ENCODE measurements at places on chromosomes 16 and 17.
A peak's percentile ranks its signal among the peaks of the same experiment; 100 is the strongest.

- no peak for DNase-seq
Observed at GRCh38 chr17:27457731-27458523, 1.7 kb downstream of the KSR1 start.

DNA sequence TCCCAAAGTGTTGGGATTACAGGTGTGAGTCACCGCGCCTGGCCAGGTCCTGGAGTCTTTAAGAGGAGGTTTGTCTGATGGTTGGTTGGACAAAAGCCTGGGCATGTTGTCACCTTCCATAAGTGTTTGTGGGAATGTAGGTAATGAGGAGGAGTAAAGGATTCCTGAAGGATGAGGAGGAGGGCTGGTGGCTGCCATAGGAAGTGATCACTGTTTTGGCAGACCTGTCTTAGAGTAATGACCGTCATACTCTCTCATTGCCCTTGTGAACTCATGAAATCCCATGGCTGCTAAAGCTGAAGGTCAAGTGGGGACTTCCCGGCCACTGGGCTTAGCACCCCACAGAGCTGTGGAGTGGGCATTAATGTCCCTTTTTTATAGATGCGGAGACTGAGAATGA lies 40.5 kb downstream of the TENT4B start:
- no peak for DNase-seq

GRCh38 chr16:2471653-2472487 lies 773 bp downstream of the NTN3 start:
- DNase-seq: no peak

GRCh38 chr17:64459284-64459747 lies 10.4 kb downstream of the MILR1 start:
- peak; percentile 78 for DNase-seq

- no peak for DNase-seq
Observed at GRCh38 chr17:49210158-49211029, at the start of the genes ABI3 and GNGT2. Gene ABI3, plus strand, starts transcription at chr17:49210707. Its CDS starts 18 bp downstream, at chr17:49210725. Gene GNGT2, minus strand, starts transcription at chr17:49210574. Its CDS starts 3,152 bp downstream, at chr17:49207422.

DNA sequence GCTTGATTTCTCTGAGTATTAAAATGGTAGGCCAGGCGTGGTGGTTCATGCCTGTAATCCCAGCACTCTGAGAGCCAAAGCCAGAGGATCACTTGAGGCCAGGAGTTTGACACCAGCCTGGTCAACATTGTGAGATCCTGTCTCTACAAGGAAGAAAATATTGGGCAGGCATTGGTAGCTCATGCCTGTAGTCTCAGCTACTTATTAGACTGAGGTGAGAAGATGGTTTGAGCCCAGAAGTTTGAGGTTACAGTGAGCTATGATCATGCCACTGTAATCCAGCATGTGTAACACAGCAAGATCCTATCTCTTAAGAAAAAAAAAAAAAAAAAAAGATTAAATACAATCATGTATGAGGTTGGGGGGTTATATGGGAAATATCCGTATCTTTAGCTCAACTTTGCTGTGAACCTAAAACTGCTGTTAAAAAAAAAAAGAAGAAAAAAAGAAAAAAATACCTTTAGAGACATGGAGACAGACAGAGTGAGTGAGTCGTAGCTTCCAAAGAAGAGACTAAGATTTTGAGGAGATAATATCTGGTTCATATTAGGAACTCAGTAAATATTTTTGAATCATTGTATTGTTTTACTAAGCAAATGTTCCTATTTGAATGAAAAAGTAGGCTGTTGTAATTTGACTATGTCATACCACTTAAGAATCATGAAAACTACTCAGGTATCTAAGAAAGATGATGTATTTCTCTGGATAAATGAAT lies 325.7 kb upstream of the TBX2 start:
- DNase-seq: no peak

DNA sequence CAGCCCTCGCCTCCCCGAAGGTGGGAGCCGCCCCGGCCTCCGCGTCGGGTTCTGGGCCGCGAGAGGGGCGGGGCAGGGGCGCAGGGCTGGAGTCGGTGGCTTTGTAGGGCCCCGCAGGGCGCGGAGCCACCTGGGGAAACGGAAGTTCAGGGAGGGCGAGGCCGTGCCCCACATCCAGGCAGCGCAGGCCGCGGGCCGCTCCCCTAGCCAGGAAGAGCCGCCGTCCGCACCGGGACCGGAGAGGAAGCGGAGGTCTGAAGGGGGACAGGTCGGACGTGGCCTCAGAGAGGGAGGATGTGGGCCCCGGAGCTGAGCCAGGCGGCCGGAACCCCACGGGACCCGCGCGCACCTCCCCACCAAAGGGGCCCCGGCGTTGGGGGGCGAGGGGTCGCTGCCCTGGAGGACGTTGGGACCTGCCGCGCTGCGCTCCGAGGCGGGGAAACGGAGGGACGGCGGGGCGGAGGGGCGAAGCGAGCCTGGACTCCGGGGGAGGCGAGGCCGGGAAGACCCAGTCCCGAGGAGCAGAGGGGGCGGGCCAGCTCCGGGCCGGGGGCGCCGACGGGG lies 482 bp upstream of the SLC16A3 start:
- no peak for DNase-seq
